ENCODE measurements at places on chromosomes 1 and 21. TPM values are rescaled to one million over a fixed set of nuclear protein-coding genes. Genes with fewer than 3 reads are reported as not detected.

DNA sequence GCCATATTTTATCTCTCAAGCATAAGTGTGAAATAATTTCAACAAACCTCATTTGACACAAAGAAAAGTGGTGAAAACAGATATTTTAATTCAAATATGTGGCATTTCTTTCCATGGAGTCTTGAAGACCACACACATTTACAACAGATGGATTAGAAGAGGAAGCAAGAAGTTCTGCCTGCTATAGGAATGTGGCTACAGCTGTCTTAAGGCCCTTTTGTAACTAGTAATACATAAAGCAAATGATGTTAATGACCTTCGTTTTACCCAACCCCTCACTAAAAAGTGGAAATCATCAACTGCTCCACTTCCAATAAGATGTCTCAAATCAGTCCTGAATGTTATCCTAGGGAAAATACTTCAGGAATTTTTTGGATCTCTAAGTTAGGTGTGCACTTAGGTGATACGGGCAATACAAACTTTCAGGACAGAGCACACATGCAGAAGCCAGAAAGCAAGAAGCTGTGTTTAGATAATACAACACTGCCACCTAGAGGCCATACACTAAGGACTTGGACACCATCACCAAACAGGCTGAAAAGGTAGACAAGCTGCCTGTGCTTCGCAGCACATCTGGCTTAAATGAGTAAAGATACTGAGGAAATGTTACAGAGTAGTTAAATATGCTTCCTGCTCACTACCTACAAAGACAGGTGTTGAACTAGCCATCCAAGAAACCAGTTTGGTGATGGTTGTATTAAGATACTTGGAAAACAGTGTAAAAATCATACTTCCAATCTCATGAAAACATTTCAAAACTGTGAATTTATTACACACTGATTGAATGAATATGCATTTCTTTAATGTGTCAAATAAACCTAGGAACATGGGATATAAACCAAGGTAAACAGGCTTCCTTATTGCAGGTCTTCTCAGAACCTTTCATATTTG, 24.4 kb downstream of the RRAGC start:
- peak; percentile 80 for DNase-seq
- no peaks in the 10 kb centered on the region for H3K4me1 ChIP-seq
- no peak overlapping the region for H3K4me3 ChIP-seq

The SH2D2A gene
- total RNA-seq, result 2.4 TPM

- H3K27me3 ChIP-seq, result no peaks in the 10 kb centered on the region
- no peak overlapping the region for H3K27ac ChIP-seq
- no peaks in the 10 kb centered on the region for H3K4me1 ChIP-seq
- no peak overlapping the region for H3K4me3 ChIP-seq
- no peaks in the 10 kb centered on the region for H3K36me3 ChIP-seq
Measured at GRCh38 chr21:35375115-35375514, 326.0 kb upstream of the RUNX1 start.

- H3K4me3 ChIP-seq, result no peak overlapping the region
- no peaks in the 10 kb centered on the region for H3K4me1 ChIP-seq
- H3K27me3 ChIP-seq, result no peaks in the 10 kb centered on the region
- H3K36me3 ChIP-seq, result no peaks in the 10 kb centered on the region
- no peak for DNase-seq
- H3K27ac ChIP-seq, result no peak overlapping the region
Measured at GRCh38 chr21:33924766-33925100, 9.1 kb upstream of the ATP5PO start.

- no peaks in the 10 kb centered on the region for H3K36me3 ChIP-seq
- H3K27ac ChIP-seq, result no peak overlapping the region
- peaks cover 6% of the 10 kb centered on the region for H3K27me3 ChIP-seq
- H3K4me3 ChIP-seq, result no peak overlapping the region
- no peaks in the 10 kb centered on the region for H3K4me1 ChIP-seq
- no peak for DNase-seq
Measured at GRCh38 chr21:28418726-28419514, 573.8 kb downstream of the LTN1 start.

DNA sequence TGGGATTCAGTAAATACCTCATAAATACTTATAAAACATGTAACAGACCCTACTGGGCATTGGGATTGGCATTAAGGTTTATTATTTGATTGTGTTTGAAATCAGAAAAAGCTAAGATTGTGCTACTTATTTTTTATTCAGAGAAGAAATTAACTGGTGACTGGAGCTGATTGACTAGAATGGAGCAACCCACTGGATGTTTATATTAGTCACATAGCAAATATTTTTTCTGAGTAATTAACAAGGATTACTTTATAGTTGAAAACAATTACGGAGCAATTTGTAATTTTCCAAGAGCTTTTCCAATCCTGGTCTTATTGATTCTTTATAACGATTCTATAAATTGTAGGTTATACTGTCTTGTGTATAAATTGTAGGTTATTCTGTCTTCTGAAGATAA, 208.7 kb downstream of the HLX start:
- no peak overlapping the region for H3K4me3 ChIP-seq
- no peaks in the 10 kb centered on the region for H3K4me1 ChIP-seq
- no peaks in the 10 kb centered on the region for H3K36me3 ChIP-seq
- H3K27ac ChIP-seq, result no peak overlapping the region

The NOS1AP gene
- 4.8 TPM for total RNA-seq

GRCh38 chr1:191971447-191971846, 186.8 kb upstream of the RGS18 start:
- H3K27me3 ChIP-seq, result no peaks in the 10 kb centered on the region
- DNase-seq, result no peak
- H3K4me1 ChIP-seq, result no peaks in the 10 kb centered on the region
- H3K36me3 ChIP-seq, result no peaks in the 10 kb centered on the region
- no peak overlapping the region for H3K4me3 ChIP-seq

The SELP gene
- not detected for total RNA-seq

The DEPDC1 gene
- 26.8 TPM for total RNA-seq
